Tibial nerve (tissue), 4 donors: ENCODE measurements at places on chromosomes 1 and 21. TPM values are rescaled to one million over a fixed set of nuclear protein-coding genes. Genes with fewer than 3 reads are reported as not detected.

DNA sequence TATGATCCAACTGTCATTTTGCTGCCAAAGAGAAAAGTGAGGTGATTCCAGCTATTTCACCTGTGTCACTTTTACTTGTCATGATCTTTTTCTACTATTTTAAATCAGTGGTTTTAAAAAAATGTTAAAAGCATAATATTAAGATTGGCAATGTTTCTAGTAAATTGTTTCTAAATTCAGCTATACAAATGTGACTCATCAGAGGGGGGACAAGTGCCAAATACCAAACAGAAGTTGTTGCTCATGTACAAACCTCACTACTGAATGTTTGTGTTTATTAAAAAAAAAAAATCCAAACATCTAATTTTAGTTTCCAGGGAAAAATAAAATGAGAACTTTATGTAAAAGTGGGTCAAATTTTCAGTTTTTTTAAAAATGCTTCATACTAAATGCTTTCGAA is 346.2 kb upstream of the SNX7 start:
- no peak for DNase-seq

- DNase-seq = no peak
Measured at GRCh38 chr1:7469255-7469938, 301.7 kb upstream of the VAMP3 start.

DNA sequence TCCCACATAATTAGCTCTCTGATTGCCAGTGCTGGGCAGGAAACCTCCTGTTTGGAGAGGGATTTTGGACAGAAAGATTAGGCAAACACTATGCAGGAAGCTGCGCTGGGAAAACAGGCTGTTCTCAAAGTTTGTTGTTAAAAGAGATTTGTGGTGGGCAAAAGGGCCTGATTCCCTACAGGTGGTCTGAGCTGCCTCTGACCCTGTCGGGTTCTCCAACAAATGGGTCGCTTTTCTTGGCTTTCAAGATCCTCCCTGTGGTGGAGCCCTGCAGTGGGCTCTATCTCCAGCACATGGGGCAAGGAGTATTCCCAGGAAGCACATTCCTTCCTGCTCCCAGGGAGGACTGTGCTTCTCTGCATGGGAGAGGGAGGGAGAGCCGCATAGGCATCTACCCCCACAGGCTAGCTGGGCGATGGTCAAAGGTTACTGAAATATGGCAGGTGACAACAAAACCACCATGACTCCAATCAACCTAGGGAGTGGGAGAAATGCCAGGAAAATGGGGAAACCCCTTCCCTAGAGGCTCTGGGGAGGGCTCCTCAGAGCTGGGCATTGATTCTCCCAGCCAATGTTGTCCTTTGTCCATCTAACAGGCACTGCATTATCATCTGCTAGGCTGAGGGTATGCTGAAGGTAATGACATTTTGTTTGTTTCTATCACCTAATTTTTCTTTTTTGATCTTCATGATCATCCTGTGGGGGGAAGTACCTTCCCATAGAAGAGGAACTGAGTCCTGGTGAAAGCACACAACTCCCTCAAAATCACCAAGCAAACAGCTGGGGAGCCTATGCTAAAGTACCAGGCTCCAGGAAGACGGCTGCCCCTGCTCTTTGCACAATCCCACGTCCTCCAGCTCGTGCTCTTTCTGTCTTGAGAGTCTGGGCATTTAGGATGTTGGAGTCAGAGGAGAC is 85.3 kb downstream of the PLXNA2 start:
- DNase-seq = no peak

- DNase-seq = peak; percentile 58
Measured at GRCh38 chr1:9066945-9067807, 2.3 kb downstream of the SLC2A5 start.

- DNase-seq = no peak
Measured at GRCh38 chr1:145956781-145957442, 905 bp downstream of the LIX1L start.

GRCh38 chr1:20589331-20590278 is 708 bp downstream of the CDA start:
- DNase-seq = no peak

- DNase-seq = no peak
Measured at GRCh38 chr1:110606657-110607535, 738 bp upstream of the KCNA2 start.

DNA sequence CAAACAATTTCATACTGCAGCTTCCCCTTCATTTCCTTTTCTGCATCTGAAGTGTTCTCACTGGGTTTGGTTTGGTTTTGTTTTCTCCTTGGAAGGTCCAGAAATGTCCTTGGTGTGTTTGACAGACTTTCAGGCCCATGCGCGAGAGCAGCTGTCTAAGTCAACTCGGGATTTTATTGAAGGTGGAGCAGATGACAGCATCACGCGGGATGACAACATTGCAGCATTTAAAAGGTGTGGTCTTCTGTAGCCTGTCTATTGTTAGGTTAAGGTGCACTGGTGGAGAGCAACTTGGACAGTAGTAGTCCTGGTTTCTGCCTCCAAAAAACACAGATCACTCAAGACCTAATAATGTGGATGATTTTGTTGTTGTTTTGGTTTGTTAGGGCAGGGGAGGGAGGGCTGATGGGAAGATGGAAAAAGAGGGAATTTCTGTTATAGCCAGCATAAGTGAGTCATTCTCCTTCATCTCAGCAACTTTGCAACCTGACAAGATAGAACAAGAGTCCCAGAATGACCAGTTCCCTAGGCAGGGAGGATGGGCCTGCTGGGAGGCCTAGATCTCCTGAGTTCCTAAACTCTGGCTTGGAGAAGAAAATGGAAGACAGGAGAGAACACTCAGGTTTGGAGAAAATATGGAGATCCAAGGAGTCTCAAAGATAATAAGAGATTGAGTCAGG is 12.5 kb downstream of the HAO2 start:
- DNase-seq = no peak

GRCh38 chr1:221998781-221999180 is 256.9 kb upstream of the DUSP10 start:
- DNase-seq = no peak

GRCh38 chr1:8155528-8156186 is 129.5 kb upstream of the ERRFI1 start:
- no peak for DNase-seq

DNA sequence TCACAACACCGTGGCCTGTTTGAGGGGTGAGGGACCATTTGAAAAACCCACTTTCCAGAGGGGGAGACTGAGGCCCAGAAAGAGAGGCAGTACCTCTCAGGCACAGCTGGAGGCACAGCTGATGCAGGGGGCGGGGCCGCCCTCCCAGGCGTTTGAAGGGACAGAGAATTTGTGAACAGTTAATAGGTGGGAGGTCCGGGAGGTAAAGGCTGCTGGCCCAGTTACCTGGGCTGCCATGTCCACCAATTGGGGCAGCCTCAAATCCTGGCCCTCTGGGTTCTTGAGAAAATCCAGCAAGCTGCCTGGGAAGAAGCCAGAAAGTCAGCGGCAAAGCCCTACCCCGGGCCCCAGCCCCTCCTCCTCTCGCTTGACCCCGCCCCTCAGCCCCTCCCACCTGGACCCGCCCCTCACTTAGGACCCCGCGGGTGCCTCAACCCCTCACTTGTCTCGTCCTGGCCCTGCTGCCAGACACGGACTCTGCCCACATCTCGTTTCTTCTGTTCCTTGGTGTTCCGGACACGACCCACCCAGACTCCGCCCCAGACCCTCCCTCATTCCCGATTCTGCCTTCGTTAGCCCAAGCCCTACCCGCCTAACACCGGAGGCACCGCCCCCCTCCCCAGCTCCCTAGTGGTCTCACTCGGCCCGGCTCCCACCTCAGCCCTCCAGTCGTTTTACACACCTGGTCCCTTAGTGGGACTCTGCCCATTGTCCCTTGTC is 10.8 kb upstream of the AHDC1 start:
- DNase-seq = no peak

- no peak for DNase-seq
Measured at GRCh38 chr1:202540014-202540413, 170.2 kb downstream of the SYT2 start.

DNA sequence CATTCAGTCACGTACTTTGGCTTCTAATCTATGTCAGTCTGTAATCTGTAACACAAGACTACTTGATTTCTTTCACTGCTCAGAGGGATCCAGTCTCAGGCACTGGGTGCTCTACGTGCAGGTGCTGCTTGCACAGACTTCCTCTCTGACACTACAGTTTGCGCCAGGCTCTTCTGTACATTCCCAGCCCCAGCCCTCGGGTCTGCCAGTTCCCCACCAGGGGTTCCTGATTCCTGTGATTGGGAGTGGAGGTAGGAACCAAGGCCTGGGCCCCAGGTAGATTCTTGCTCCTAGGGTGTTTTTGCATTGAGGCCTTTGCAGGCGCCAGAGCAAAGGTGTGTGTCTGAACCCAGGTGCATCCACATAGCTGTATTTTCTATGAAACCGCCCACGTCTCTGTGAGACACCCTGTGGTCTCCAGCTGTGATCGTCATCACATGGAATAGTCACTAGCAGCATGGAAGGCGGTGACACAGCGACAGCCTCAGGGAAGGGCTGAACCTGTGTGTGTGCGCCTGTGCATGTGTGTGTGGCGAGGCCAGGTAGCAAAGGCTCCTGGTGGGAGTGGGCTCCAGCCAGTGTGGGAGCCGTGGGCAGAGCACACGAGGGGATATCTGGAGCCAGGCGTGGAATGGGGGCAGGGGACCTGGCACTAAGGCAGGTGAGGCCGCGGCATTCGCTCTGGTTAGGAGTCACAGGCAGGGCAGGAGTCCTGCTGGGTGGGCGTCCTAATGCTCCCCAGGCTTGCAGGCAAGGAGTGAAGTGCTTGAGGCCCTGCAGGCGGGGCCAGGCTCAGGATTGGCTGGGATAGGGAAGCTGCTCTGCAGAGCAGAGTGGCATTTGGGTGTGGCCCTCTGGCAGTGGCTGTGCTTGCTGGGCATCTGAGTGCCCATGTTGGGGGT is 5.2 kb downstream of the GJC2 start:
- no peak for DNase-seq

- peak; percentile 47 for DNase-seq
Measured at GRCh38 chr1:155976062-155976912, 2.1 kb downstream of the ARHGEF2 start.

DNA sequence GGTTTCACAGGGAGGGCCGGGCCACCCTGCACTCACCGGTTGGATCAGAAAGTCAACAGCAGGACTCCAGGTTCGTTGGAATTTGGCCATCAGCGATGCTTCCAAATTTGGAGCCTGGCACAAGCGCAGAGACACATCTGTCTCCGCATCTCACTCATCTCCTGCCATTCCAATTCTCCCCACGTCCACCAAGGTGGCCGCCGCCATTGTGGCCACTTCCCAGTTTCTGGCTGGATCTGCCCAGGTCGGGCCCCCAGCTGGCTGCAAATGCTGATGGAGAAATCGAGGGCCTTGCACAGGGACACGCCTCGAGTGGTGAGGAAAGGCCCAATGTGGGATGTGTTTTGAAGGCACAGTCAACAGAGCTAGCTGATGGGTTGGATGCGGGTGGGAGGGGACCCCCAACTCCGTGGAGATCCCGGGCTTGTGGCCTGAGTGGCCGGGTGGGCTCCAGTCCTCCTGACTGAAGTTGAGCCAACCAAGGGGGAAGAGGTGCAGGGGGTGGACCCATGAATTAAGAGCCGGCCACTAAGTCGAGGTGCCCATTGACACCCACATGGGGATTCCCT is 102.7 kb downstream of the CRYAA start:
- no peak for DNase-seq

GRCh38 chr1:11638121-11638520 is 16.1 kb downstream of the FBXO2 start:
- no peak for DNase-seq

DNA sequence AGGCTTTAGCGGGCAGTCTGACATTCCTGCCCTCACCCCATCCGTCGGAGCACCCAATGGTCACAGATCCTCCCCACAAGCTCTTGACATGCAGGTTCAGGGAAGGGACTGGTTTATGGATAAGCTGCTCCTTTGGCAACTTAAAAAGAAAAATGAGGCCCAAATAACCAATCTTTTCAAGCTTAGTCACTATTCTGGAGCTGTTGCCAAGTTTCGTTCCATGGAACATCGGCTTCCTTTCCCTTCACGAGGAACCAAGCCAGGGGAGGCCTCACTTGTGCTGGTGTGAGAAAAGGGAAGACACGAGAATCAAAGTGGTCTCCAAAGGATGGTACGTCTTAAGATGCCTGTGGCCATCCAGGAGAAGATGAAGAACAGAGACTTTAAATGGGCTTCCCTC is 46.1 kb upstream of the LPAR3 start:
- DNase-seq = no peak

- no peak for DNase-seq
Measured at GRCh38 chr21:38351961-38352521, 95.2 kb downstream of the KCNJ15 start.

DNA sequence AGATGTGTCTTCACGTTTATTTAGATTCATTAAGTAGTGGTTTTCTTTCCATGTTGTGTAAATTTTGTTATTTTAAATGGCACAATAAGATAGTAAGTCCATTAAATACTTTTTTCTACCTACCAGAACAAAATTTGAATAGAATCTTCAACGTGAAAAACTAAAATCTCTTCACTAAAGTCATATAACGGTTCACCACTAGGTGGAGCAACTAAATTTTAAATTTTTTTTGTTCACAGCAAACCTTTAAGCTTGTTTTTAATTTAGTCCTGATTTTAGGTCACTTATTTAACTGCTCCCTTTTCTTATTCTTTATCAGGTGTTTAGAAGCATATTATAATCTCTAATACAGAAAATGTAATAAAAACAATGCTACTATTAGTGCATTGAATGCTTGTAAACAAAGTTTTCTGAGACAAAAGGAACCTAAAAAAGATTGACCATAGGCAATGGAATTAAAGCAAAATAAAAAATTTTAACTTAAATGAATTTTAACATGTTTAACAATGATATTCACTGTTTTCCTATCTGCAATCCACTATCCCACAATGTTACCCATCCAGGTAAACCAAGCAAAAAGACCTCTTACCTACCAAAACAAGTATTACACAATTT is 28.3 kb upstream of the PKN2 start:
- no peak for DNase-seq

GRCh38 chr1:91805311-91805801 is 80.6 kb downstream of the TGFBR3 start:
- no peak for DNase-seq

Gene CD84
- 5.9 TPM for total RNA-seq

Gene YOD1
- total RNA-seq = 10.7 TPM

Gene CACNA1E
- not detected for total RNA-seq

Gene HES4
- total RNA-seq = 56.7 TPM

Gene TIE1
- 95.9 TPM for total RNA-seq

Gene ACOT11
- 9.2 TPM for total RNA-seq

Gene EYA3
- 12.2 TPM for total RNA-seq

Gene CD101
- total RNA-seq = 0.59 TPM

Gene CCDC181
- total RNA-seq = 3.6 TPM

Gene PRRX1
- total RNA-seq = 55.5 TPM

Gene FAM229A
- 15.7 TPM for total RNA-seq
